ENCODE measurements at places on chromosomes 11 and 22. TPM values are rescaled to one million over a fixed set of nuclear protein-coding genes. Genes with fewer than 3 reads are reported as not detected.

- no peak for DNase-seq
These were observed 175.3 kb downstream of the C11orf87 start for GRCh38 chr11:109597336-109597735.

GRCh38 chr11:119085437-119085847 lies 761 bp downstream of the HMBS start:
- DNase-seq = no peak

CCDC73 gene
- not detected for total RNA-seq

DNA sequence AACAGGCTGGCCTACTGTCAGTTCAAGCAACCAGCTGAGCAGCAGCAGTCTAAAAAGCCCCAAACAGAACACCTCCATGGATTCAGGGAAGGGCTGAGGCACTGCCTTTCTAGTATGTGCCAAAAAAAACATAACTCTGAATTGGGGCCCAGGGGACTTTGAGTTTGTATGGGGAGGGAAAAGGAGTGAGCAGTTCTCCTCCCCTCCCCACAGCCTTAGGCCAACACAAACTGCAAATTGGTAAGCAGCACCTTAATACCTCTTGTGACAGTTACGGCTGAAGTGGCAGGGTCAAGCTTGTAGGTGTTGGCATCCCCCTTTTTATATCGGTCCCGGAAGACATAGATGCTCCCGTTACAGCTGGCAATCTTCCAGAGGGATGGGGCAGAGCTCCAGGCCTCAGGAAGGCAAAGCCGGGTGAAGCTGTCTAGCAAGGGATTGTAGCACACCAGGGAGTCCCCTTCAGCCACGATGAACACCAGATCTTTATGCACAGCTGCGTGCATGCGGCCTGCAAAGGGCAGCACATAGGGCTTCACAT lies 6.0 kb downstream of the KBTBD4 start:
- no peak for DNase-seq

- no peak for DNase-seq
These were observed 10.9 kb downstream of the PIM3 start for GRCh38 chr22:49971232-49972162.

USH1C gene
- total RNA-seq = not detected

LGALS12 gene
- not detected for total RNA-seq

- no peak for DNase-seq
These were observed 1005.1 kb downstream of the BRD1 start for GRCh38 chr22:48822278-48823233.

GRCh38 chr11:66172146-66172545 lies 96.3 kb upstream of the RAB1B start:
- peak; percentile 86 for DNase-seq

CABP7 gene
- total RNA-seq = under 0.01 TPM

GRCh38 chr11:13931356-13931755 lies 31.2 kb upstream of the SPON1 start:
- no peak for DNase-seq

MPZL2 gene
- total RNA-seq = not detected

- no peak for DNase-seq
These were observed 30.2 kb upstream of the ACCSL start for GRCh38 chr11:44017443-44018126.

GRCh38 chr11:108727665-108728064 lies 62.8 kb downstream of the DDX10 start:
- no peak for DNase-seq

GRCh38 chr11:70212227-70212811 lies 9.2 kb downstream of the FADD start:
- no peak for DNase-seq

GRCh38 chr22:31141551-31141950 lies 1.2 kb upstream of the PLA2G3 start:
- DNase-seq = no peak

DNA sequence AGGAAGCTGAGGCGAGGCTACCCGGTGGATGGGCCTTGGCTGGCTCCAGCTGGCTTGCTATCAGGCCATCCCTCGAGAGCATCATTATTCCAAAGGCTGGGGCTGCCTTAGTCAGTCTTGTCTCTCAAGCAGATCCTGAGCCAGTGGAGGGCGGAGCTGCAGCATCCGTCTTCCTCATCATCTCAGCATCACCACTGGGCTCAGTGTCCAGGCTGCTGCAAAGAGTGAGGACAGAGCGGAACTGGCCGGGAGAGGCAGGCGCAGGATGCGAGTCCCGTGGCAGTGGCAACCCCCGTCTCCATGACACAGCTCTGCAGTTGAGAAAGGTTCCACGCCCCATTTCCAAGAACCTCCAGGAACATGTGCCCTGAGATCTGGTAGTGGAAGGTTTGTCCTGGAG lies 4.4 kb downstream of the TP53I11 start:
- DNase-seq = no peak

DNA sequence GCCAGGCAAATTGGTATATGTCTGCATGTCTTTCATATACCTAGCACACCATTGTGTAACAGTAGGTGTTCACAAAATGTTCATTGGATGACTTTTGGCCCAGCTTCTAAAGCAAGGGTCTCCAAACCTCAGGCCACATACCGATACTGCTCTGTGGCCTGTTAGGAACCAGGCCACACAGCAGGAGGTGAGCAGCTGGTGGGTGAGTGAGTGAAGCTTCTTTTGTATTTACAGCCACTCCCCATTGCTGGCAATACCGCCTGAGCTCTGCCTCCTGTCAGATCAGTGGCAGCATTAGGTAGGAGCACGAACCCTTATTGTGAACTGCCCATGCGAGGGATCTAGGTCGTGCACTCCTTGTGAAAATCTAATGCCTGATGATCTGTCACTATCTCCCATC lies 836.6 kb downstream of the NTM start:
- no peak for DNase-seq

DNA sequence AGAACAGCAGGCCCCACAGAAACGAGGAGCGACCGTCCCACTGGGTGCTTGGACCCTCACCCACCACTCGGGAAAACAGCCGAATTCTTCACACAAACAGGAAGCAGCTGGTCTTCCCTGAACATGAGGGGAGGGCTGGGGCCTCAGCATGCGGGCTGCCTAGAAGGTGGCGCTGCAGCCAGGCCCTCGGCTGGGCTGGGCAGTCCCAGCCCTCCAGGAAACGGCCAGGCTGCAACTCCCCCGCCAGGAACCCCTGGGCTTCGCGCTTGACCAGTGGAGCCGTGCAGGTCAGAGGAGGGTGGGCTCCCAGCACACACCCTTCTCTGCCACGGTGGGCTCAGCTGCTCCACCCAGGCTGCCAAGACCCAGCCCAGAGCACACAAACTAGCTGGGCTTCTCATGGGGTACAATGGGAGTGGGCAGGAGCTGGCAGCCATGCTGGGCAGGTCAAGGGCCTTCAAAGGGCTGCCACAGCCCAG lies 29.6 kb downstream of the IGF2 start:
- no peak for DNase-seq

CCT8L2 gene
- total RNA-seq = not detected

GDPD4 gene
- not detected for total RNA-seq

- peak; percentile 29 for DNase-seq
These were observed 10.2 kb upstream of the POU2F3 start for GRCh38 chr11:120229451-120230424.

DNA sequence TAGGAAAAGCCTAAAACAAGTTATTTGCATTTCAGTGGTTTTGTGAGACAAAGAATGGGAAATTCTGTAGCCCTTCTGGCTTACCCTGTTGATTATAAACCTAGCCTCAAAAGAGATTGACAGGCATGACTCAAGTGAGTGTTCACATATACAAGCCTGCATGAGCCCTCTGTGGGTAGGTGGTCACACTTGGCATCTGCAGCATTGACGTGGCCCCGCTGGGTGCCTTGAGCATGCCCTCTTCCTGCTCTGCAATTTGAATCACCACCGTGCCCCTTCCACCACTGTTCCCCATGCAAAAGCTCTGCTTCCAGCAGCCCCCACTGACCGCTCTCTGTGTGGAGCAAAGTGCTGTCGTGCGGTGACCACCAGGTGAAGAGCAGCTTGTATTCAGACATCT lies 21.0 kb upstream of the ADSL start:
- no peak for DNase-seq

- DNase-seq = peak; percentile 88
These were observed 38.9 kb downstream of the OR10A6 start for GRCh38 chr11:7892059-7892699.

GRCh38 chr11:67410369-67410831 lies 5.1 kb upstream of the CARNS1 start:
- no peak for DNase-seq

DNA sequence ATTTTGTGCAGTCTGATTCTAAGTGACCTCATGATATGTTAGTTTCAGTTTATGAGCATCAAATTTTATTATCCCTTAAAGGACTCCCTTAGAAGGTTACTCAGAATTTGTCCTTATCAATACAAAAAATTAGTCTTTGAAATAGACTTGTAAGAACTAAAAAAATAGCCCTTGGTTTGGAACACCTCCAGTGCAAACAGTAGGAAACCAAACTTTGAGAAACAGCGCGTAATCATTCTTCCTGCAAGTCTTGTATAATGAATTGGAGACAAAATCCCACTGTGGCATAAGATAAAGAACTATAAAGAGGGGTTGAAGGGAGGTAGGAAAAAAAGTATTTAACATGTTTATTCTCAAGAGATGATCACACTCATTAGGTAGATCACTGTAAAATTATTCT lies 10.8 kb upstream of the MSANTD4 start:
- no peak for DNase-seq

DNA sequence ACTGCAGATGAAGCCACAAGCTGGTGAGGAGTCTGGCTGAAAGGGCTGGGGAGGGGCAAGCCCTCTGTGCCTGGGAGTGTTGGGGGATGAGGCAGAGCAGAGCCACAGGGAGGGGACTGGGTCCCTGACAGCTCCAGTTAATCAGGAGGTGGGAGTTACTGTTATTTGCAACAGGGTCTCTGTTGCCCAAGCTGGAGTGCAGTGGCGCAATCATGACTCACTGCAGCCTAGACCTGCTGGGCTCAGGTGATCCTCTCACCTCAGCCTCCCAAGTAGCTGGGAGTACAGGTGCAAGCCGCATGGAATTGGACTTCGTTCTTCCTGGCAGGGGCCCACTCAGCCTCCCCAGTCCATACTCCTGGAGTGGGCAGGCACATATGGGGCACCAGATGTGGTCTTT lies 7.7 kb downstream of the SCN2B start:
- DNase-seq = no peak
